ENCODE measurements at places on chromosomes 5 and 9. TPM values are rescaled to one million over a fixed set of nuclear protein-coding genes. Genes with fewer than 3 reads are reported as not detected.
A peak's percentile ranks its signal among the peaks of the same experiment; 100 is the strongest.

Gene FOXD4
- 0.65 TPM for total RNA-seq

Gene PCA3
- total RNA-seq = not detected

DNA sequence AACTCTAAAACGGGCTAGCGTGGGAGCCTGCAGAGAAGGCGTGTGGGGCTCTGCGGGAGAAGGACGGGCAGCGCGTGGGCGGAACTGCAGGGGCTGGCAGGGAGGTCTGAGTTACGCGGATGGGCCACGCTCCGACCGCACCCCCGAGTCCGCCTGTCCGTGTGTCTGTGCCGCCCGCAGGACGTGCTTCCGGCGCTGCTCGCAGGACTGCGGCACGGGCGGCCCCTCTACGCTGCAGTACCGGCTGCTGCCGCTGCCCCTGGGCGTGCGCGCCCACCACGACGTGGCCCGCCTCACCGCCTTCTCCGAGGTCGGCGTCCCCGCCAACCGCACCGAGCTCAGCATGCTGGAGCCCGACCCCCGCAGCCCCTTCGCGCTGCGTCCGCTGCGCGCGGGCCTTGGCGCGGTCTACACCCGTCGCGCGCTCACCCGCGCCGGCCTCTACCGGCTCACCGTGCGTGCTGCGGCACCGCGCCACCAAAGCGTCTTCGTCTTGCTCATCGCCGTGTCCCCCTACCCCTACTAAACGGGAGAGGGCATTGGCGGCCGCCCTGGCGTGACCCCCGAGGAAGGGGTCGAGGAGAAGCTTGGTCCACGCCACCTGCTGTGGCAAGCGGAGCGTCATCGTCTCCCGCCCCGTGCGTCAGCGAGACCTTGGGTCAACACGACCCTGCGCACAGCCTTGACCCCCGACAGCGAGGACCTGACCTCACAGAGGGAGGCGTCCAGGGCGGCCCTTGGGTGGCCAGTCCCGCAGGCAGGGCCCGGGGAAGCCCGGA lies 11.4 kb upstream of the ASS1 start:
- DNase-seq = no peak

DNA sequence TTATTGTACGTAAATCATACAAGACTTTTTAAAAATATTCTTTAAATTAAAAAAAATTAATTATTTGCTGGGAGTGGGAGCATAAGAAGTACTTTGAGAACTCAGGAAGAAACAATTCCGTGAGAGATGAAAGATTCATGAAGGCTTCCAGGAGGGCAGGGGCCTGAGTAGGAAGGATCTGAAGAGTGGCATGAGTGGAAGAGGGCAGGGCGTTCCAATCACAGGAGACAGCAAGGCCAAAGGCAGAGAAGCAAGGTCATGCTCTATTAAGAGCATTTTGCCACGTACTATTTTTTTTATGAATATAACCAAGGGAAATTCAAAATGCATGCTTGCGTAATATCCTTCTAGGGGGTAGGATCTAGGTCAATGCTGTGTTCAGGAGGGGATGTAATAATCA lies 265.5 kb downstream of the ZNF608 start:
- no peak for DNase-seq

DNA sequence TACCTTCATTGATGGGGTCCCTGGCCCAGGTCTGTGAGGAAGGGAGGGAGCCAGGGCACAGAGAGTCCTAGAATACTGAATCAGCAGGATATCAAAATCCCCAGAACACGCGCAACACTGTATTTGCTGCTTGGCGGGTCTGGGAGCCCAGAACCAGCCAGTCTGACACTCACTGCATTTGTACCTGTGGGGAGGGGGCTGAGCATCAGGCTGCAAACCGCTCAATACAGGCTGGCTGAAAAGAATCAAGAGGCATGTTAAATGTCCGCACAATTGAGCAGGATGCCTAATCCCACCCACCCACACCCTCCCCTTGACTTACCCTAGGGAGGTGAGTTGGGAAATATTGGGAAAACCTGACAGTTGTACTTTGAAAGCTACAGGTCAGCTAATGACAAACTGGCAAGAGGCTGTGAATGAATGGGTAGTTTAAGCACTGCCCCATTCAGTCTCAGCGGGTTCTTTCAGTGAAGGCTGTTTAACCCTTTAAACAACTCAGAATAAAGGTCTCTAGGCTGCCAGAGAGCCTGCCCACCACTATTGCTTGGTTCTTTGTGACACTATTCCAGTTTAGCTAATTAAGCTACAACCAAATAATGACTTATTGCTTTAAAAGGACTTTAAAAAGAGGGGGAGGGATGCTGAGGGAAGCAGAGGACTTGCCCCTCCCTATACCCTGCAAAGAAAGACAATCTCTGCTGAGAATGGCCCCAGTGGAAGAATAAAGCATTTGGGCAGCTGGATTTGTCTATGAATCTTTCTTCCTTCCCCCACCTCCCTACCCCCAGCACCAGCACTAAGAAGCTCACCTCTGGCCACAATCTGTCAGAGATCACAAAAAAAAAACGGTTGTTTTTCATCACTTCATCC lies 5.0 kb downstream of the SPRY4 start:
- no peak for DNase-seq

DNA sequence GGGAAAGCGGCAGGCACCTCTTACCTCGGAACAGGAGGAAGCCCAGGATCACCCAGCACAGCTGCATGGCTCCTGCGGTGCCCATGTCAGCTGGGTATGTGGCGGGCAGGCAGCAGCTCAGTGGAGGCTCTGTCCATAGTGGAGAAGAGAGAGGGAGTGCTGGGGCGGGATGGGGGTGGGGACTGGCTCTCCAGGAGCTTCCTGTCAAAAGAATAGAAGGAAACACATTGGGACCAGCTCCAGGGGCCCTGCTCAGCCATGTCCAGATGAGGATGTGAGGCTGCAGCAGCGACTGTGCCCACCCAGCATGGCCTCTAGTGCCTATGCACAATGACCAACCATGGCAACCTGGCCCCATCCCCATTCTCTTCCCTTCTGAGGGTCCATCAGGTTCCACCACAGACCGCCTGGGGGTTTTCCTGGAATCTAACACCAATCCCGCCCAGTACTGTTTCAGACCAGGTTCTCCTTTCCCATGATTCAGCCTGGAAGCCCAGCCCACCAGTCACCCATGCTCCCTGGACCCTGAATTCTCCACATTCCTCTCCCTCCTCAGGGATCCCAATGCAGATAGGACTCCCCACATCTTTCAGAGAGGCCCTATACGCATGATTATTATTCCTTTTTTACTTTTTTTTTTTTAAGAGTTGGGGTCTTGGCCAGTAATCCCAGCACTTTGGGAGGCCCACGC lies at the start of gene ECSCR:
ECSCR (minus strand) TSS at position 158 of the 691 bp plus-strand sequence; CDS start at position 85, 73 bp downstream.
- DNase-seq = no peak

DNA sequence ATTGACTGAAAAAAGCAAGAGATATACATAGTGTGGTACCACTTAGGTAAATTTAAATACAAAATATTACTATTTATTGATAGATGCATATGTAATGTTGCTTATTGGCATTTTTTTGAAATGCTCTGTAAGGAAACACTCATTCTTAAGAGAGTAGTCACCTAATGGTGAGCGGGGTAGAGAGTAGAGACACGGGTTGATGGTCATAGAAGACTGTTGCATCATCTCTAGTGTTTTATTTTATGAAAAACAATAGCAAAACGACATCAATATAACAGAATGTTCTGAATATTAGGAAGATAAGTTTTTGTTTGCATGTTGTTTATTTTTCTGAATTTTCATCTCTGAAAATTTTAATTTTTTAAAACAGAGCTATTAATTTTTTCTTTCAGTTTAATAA lies 4.0 kb downstream of the SRP19 start:
- no peak for DNase-seq

GRCh38 chr5:124639095-124639665 lies 107.3 kb downstream of the ZNF608 start:
- no peak for DNase-seq

GRCh38 chr9:71769175-71770161 lies 1.2 kb upstream of the CEMIP2 start:
- peak; percentile 52 for DNase-seq
